Breast epithelium (tissue), 4 donors: ENCODE measurements at places on chromosomes 2 and 18. TPM values are rescaled to one million over a fixed set of nuclear protein-coding genes. Genes with fewer than 3 reads are reported as not detected.

- no peak for DNase-seq
- no peaks in the 10 kb centered on the region for H3K4me1 ChIP-seq
- no peak overlapping the region for H3K4me3 ChIP-seq
- no peak overlapping the region for H3K27ac ChIP-seq
- no peaks in the 10 kb centered on the region for H3K36me3 ChIP-seq
Observed at GRCh38 chr2:36214691-36215090, 140.9 kb upstream of the CRIM1 start.

SNORC gene
- 0.32 TPM for total RNA-seq

GRCh38 chr2:28552045-28552823, 56.4 kb downstream of the PLB1 start:
- no peak for DNase-seq
- H3K4me1 ChIP-seq: no peaks in the 10 kb centered on the region
- H3K27me3 ChIP-seq: no peaks in the 10 kb centered on the region
- H3K27ac ChIP-seq: no peak overlapping the region
- H3K4me3 ChIP-seq: no peak overlapping the region
- H3K36me3 ChIP-seq: no peaks in the 10 kb centered on the region

DNA sequence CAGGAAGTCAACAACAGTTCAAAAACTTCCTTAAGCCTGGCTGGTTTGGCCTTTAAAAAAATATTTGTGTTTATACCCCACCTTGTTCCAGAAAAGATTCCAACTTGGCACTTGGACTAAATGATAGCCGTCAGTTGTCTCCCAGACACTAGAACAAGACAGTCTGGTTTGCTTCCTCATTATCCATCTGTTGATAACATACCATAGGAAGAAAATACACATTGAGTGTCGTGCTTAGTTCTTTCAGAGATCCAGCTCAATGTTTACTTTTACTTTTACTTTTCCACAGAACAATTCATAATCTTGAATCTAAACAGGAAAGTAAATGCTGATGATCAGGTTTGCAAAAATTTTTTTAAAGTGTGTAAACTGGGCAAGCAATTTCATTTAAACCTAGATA, 2.4 kb upstream of the VPS54 start:
- no peaks in the 10 kb centered on the region for H3K36me3 ChIP-seq
- no peak for DNase-seq
- peaks cover 4% of the 10 kb centered on the region for H3K4me1 ChIP-seq
- no peaks in the 10 kb centered on the region for H3K27me3 ChIP-seq

NFATC1 gene
- total RNA-seq: 18.0 TPM
